Heart right ventricle (tissue), 16 donors: ENCODE measurements at places on chromosomes 3 and 15. TPM values are rescaled to one million over a fixed set of nuclear protein-coding genes. Genes with fewer than 3 reads are reported as not detected.
A peak's percentile ranks its signal among the peaks of the same experiment; 100 is the strongest.

FOXL2NB gene
- polyA plus RNA-seq, result not detected

DUOXA1 gene
- 1.3 TPM for polyA plus RNA-seq

REC114 gene
- not detected for polyA plus RNA-seq

SLC9A9 gene
- polyA plus RNA-seq, result 2.6 TPM

RGMA gene
- polyA plus RNA-seq, result 11.9 TPM

DNA sequence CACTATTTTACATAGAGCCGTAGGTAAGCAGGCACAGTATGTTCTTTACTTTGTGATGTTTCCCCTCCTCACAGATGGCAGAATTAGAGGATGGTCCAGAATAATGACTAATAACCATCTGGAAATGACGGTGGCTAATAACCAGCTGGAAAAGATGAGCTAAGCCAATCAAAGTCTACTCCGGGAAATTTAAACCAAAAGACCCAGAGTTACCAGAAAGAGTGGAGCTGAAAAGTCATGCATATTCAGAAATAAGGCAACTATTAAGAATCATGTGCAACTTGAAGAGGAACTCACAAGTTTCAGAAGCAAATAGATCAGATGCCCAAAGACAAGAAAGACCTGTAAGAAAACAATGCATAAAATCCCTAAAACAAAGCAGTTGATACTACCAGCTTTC lies 33.6 kb downstream of the DMXL2 start:
- DNase-seq, result no peak

DNA sequence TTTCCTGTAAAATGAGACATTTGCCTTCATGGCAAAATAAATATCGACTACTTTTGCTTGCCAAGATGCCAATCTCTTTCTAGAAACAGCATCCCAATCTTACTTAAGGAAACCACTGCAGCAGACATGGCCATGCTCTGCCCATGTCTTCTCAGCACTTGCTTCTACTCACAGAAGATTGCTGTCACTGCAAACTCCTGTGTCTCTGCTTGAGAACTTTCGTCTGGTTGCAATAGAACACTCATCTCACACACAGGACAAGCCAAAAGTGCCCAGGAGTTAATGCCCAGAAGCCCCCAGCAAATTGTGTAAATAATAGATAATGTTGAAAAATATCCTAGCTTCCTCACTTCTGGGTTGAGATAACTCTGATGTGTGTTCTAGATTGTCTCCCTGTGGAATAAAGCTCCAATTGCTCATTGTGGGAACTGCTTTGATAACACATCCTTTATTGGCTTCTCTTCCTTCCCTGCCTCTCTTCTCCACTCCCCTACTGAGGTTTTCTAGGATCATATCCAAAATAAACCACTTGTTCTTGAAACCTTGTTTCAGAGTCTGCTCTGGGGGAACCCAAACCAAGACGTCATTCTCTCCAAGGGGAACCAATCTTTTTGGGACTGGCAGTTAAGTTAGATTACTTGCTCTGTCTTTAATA lies 156.3 kb upstream of the STRIT1 start:
- DNase-seq, result peak; percentile 27

- DNase-seq, result no peak
These were observed 405.1 kb downstream of the LSAMP start for GRCh38 chr3:116040152-116040551.

DNA sequence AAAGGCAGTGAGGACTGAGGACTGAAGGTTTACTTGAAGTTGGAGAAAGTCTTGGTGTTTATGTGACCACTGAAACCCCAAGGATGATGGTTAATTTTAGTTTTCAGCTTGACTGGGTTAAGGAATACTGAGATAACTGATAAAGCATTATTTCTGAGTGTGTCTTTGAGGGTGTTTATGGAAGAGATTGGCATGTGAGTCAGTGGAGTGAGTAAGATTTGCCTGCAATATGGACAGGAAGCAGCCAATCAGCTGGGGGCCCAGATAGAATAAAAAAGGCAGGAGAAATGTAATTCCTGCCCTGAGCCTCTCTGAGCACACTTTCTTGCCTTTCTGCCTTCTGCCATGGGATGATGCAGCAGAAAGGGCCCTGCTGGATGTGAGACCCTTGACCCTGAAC lies 92.4 kb downstream of the KBTBD8 start:
- DNase-seq, result no peak

GRCh38 chr3:20023623-20024405 lies 11.8 kb upstream of the PP2D1 start:
- DNase-seq, result peak; percentile 36

DNA sequence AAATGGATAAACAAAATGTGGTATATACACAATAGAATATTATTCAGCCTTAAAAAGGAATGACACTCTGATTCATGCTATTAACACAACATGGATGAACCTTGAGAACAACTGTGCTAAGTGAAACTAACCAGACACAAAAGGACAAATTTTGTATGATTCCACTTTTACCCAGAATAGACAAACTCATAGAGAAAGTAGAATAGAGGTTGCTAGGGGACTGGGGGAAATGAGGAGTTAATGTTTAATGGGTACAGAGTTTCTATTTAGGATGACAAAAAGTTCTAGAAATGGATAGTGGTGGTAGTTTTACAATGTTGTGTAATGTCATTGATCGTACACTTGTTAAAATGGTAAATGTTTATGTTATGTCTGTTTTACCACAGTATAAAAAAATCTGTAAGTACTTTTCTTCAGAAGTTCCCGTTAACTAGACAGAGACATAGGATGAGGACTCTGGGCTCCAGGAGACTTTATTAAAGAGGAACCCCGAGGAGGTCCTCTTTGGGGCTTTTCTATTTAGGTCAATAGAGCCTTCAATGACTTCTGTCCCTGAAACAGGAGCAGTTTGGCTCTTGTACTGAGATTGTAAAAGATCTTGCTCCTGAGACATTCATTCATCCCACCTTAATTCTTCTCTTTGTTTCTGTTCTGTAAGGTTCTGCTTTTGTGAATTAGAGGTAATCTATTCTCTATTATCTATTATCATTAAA lies 24.5 kb downstream of the ABHD6 start:
- DNase-seq, result no peak

- no peak for DNase-seq
These were observed 128.8 kb downstream of the PLCL2 start for GRCh38 chr3:17013571-17013970.

GRCh38 chr15:71055461-71055860 lies 59.8 kb upstream of the THSD4 start:
- no peak for DNase-seq

GRCh38 chr15:47870956-47871625 lies 153.8 kb downstream of the SEMA6D start:
- DNase-seq, result no peak

GRCh38 chr3:187720337-187720670 lies 17.9 kb upstream of the RTP2 start:
- no peak for DNase-seq

DNA sequence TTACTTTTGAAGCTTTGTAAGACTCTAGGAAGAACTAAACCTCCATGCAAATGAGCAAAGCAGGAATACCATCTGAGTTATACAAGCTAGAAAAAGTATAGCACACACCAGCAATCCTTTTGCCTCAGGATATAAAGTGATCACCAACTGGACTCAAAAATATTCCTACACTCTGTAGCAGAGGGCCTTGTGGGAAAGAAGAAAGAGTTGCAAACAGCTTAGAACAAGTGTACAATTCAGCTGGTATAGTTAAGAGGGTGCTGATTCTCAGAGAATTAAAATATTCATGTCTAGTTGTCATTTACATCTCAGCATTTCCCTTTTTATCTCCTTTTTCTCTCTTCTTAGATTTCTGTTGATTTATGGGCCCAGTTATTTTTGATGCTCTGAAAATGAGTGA lies 248.4 kb downstream of the GAP43 start:
- DNase-seq, result no peak

- no peak for DNase-seq
These were observed 18.7 kb downstream of the ATP13A3 start for GRCh38 chr3:194468086-194468485.

- no peak for DNase-seq
These were observed 1.1 kb downstream of the SSR3 start for GRCh38 chr3:156553705-156554356.

DNA sequence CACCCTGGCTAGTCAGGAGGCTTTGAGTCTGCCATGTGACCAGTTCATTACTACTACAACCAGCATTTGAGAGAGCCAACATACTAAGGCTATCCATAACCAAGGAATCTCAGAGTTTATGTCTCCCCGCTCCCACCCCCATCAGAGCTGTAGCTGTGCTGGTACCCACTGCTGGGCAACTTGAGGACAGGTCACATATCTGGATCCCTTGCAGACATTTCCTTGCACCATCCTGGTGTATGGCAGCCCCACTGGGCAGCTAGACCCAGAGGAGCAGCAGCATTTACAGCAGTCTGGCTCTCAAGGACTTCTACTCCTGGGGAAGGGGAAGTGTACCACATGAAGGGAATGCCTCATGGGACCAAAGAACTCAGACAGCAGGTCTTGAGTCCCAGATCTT lies 160.8 kb upstream of the ST8SIA2 start:
- DNase-seq, result no peak

GRCh38 chr15:57948351-57949289 lies 116.9 kb downstream of the ALDH1A2 start:
- no peak for DNase-seq

GRCh38 chr15:82663186-82663600 lies 16.0 kb upstream of the CPEB1 start:
- peak; percentile 26 for DNase-seq

GRCh38 chr15:69593981-69594966 lies 141.7 kb downstream of the RPLP1 start:
- peak; percentile 49 for DNase-seq

- no peak for DNase-seq
These were observed 100.2 kb downstream of the LARS2 start for GRCh38 chr3:45488591-45488990.

GRCh38 chr3:174873832-174874657 lies 14.9 kb downstream of the NAALADL2 start:
- DNase-seq, result no peak

DNA sequence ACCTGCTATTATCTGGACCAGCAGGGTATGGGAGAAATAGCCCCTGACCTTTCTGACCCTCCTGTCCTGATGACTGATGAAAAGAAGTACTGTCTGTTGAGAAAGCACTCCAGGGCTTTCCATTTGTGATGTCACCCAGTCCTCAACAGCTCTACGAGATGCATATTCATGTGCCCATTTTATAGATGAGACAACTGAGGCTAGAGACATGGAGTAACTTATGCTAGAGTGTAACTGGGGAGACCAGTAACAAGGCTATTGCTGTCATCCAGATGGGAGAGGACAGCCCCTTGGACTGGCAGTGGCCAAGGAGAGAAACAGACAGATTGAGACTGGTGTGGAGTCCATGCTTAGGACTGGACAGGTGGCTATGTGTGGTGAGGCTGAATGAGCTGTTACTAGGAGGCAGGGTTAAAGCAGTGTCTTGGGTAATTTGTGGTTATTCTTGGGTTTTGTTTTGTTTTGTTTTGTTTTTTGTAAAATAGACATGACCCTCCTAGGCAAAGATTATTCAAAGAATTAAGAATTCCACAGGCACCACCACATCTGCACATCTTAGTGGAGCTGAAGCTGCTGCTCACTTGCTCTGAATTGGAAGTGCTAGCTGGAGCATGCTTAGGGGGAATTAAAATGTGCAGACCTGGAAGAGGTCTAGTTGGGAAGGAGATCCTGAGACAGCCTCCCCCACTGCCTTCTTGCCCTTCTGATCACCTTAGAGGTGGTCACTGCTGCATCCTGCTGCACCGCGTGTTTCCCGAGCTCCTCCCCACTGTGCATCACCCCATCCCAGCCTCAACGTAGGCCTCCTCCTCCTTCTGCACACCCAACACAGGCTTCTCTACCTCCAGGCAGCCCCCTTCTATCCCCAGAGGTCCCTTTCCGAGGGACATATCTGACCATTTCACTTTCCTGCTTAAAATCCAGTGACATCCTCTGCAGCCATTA lies 8.4 kb downstream of the HRH1 start:
- DNase-seq, result no peak

DNA sequence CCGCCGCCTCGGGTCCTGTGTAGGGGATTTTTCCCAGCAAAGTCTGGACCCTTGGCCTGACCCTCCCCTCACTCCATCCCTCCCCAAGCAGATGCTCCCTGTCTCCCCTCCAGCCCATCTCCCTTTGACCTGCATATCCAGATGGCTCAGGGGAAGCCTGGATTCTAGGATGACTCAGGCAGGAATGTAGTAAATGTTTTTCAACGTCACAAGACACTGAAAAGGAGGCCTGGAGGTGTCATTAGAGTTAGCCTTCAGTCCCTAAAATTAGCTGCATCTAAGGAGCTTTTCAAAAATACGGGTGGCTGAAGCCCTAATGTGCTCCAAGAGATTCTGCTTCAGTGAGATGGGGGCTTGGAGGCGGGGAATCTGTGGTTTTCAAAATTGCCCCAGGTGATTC lies 7.2 kb downstream of the ACAN start:
- DNase-seq, result no peak

DNA sequence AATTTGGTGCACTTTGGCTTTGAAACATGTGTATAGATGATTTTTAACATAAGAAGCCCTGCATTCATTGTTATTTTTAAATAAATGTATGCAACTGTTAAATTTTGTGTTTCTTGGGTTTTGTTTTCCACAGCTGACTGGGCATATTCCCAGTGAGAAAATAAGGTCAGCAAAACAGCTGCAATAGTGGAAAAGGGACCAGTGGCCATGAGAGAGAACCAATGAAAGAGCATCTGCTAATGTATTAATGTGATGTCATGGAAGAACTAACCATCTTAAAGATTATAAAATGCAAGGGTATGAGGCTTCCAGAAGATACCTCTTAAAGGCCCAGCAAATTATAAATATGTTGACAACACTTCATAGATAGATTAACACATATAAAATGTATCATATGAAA lies 31.0 kb upstream of the KBTBD12 start:
- no peak for DNase-seq

- DNase-seq, result no peak
These were observed 151.7 kb downstream of the MEGF11 start for GRCh38 chr15:66101715-66102395.

- no peak for DNase-seq
These were observed 39.8 kb downstream of the PRKCD start for GRCh38 chr3:53200501-53201498.
